ENCODE measurements at places on chromosomes 5 and 9. TPM values are rescaled to one million over a fixed set of nuclear protein-coding genes. Genes with fewer than 3 reads are reported as not detected.

Gene ALAD
- total RNA-seq = 1.5 TPM

Gene PKN3
- 4.9 TPM for total RNA-seq

Gene PCDHGA10
- 4.4 TPM for total RNA-seq

Gene FBP2
- not detected for total RNA-seq

Gene DMRT3
- total RNA-seq = not detected

Gene CNTFR
- total RNA-seq = 14.7 TPM

Gene TLX3
- total RNA-seq = not detected

Gene PDZD2
- 6.2 TPM for total RNA-seq

Gene SPTLC1
- 67.8 TPM for total RNA-seq

Gene RNF183
- total RNA-seq = not detected

Gene CA9
- total RNA-seq = not detected

- no peak for DNase-seq
Measured at GRCh38 chr5:133916914-133917313, 51.5 kb downstream of the C5orf15 start.

GRCh38 chr5:39420482-39421145 is 4.2 kb downstream of the DAB2 start:
- DNase-seq = peak; percentile 74

- no peak for DNase-seq
Measured at GRCh38 chr9:133064241-133065069, 2.7 kb downstream of the CEL start.

DNA sequence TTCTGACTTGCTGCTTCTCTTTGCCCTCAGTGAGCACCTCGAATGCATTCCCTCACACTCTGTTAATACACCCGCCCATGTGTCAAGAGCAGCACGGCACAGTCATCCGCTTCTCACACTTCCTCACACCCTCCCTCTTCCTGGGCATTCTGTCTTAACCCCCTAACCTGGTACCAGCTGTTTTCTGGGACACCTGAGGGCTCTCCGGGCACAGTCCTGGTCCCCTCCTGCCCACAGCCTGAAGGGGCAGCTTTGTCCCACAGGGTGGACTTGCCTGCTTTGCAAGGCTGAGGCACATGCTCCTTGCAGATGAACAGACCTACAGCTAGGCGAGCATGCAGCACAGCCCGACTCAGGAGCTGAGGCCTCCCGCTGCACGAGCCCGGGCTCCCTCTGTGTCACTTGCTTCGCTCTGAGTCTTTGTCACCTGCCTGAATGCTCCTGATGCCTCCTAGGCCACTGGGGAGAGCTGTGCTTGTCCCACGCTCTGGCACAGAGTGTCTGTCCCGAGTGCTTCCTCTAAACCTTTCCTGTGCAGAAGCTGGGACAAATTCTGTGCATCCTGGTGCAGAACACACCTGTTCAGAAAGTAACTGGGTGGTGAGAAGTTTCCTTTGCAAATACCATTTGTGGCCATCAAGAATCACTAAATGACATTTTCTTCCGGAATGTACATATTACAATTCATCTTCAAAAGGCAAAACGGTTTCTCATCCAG is 47.8 kb downstream of the AHRR start:
- no peak for DNase-seq

- DNase-seq = no peak
Measured at GRCh38 chr9:122402403-122402871, 31.6 kb downstream of the PTGS1 start.

- no peak for DNase-seq
Measured at GRCh38 chr9:76444322-76444929, 14.6 kb upstream of the GCNT1 start.

GRCh38 chr5:140157032-140157781 is 17.8 kb upstream of the CYSTM1 start:
- DNase-seq = peak; percentile 88

GRCh38 chr5:93278896-93279295 is 302.1 kb downstream of the NR2F1-AS1 start:
- DNase-seq = no peak

DNA sequence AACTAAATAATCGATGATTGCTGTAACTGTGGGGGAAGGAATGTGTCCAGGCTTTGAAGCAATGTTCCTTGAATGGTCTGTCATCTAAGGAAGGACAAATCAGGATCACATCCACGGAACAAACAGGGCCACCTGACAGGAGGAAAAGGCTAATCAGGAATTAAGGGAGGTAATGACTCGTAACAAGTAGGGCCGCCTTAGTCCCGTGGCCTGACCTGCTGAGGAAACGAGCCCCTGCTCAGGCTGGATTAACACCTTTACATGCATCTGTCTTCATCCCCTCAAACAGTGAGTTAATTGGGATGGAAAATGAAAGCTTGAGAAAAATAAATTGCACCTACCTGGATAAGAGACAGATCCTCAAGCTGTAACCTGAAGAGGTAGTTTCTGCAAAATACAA is 227.8 kb downstream of the SEMA5A start:
- no peak for DNase-seq

- DNase-seq = no peak
Measured at GRCh38 chr5:52672459-52672858, 115.3 kb upstream of the ITGA1 start.

GRCh38 chr5:79285285-79285684 is 49.4 kb downstream of the JMY start:
- no peak for DNase-seq

DNA sequence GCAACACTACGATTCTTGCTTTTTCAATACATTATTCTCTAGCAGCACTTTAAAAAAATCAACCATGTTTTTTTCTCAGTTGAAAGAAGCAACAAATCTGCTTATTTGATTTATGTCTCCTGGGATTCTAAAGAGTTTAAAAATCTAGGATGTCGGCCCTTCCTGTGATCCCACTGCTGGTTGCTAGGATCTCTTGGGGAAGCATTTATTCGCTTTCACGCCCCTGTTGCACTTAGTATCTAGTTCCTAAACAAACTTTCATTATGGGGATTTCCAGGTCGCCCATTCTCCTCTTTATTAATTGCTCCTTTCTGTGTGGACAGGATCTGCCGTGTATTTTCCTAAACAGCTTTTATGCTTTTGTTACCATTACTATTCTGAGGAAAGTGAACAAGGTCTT is 313.5 kb downstream of the AGTPBP1 start:
- DNase-seq = no peak

DNA sequence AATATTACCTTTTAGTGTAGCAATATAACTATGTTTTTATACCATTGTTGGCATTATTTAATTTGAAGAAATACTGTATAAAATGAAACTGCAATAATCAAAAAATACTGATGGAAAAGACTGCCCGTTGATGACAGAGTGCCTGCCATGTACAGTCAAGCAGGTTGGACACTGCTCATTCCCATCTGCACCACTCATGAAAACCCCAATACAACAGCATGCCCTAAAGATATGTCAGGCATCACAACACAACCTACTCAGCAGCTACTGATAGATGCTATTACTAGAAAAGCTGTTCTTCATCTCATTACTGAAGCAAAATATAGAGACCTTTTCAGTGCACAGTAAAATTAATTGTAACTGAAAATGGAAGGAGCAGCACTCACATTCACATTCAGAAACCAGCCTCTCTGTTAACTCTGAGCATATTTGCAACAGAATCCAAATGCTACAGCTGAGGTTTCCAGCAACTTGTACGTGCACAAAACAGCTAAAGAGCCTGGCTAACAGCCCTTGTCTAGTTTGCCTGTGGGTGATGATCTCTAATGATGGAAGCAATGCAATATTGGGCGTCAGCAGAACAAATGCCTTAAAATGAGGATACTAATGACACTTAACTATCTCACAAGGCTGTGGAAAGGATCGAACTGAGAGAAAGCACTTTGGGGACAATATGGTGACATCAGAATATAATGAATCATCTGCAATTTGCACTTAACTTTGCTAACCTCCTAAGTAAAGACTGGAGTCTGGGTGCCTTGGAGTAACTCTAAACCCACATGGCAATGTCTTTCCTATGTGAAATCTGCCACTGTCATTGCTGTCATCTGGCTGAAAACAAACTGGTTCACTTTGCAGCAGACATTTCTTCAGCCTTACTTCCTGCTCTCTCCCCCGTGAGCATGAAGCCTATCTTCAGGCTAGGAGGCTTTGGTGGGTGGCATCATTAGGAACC is 195.3 kb upstream of the RASEF start:
- no peak for DNase-seq

- peak; percentile 25 for DNase-seq
Measured at GRCh38 chr9:1100945-1101344, 50.8 kb downstream of the DMRT2 start.

DNA sequence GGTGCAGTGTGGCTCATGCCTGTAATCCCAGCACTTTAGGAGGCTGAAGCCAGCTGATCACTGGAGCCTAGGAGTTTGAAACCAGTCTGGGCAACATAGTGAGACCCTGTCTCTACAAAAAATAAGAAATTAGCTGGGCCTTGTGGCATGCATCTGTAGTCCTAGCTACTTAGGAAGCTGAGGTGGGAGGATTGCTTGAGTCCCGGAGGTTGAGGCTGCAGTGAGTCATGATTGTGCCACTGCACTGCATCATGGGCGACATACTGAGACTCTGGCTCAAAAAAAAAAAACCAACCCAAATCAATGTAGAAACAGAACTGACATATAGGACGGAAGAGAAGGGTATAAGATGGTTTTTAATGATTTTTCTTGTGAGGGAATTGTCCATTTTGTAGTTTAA is 27.7 kb downstream of the G3BP1 start:
- DNase-seq = no peak

- DNase-seq = no peak
Measured at GRCh38 chr5:13567819-13568218, 376.7 kb downstream of the DNAH5 start.

DNA sequence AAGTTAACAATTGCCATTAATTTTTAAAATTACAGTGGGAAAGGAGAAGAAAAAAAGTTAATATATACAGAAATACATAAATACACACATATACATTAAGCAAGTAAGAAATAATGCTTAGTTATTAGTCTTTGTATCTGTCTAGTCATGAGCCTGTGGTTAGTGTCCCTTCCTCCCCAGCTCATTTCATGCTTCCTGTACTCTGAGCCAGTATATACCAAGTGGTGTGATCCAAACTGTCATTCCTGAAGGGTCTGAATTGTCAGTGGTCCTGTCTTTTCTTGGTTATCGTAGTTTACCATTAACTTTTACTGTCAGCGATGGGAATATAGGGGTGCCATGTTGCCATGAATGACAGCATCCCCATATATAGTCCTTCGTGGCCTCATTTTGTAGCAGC is 24.2 kb upstream of the STOM start:
- no peak for DNase-seq

- DNase-seq = no peak
Measured at GRCh38 chr9:123234853-123235252, 33.5 kb downstream of the STRBP start.

DNA sequence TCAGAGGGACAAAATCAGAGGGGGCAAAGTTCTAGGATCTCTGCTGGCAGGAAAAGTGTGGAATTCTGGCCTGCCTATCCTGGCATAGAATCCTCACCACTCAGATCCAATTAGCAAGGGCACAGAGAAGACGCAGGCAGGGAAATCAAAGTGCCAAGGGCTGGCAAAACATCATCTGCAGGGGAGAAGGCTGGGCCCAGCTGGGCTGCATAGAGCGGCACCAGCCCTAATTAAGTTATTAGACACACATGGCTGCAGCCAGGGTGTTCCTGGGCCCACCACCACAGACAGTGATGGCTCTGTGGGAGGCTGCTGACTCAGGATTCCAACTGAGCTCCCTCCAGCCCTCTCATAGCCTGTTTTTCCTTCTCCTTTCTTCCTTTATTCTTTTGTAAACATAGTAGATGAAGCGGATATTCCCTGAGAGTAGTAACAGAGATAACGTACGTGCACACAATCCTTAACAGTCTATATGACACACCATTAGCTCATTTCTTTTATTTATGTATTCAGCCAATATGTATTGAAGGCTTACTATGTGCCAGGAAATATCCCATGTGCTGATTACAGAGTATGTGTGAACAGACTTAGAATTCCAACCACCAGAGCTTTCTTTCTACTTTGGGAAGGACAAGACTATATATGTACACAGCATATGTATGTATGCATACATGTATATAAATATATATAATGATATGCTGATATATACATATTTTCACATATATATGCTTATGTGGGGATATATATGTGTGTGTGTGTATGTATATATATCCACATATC is 236.1 kb downstream of the ASTN2 start:
- no peak for DNase-seq

DNA sequence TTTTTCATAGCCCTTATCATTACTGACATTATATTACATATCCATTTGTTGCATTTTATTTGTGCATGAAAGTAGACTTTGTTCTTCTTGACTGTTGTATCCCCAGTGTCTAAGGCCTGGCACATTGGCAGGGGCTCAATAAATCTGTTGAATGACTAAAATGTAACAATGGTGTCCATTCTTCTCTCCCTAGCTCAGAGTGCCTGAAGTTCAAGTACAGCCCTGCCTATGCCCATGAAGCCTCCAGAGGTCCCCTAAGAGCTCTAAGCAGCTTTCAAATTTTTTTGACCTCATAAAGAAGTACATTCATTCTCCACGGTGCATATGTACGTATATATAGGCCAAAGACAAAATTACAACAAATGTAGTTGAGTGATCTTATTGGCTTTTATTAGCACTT is 4.2 kb upstream of the BSPRY start:
- DNase-seq = no peak

DNA sequence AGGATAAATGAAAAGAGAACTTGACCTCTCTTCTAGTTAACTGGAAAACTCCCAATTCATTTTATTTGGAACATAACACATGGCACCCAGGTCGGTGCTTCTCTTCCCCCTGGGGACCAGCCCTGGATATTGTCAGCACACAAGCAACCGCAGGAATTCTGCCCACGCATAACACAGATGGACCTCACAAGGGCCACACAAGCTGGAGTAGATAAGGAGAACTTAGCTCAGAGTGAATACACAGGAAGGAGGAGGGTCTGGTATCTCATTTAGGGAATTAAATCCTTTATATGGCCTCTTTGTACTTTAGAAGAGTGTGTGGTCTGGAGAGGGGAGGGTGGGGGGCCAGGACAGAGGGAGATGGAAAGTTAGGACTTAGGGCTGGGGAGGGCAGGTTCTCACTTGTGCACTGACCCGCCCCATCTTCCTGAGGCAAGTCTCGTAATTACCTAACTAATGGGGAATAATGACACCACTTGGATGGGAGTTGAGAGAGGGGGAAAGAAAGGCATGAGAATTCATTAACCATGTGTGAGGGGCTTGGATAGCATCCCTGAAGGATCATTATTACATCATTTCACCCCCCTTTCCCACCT is 341.2 kb upstream of the WWC1 start:
- DNase-seq = no peak

DNA sequence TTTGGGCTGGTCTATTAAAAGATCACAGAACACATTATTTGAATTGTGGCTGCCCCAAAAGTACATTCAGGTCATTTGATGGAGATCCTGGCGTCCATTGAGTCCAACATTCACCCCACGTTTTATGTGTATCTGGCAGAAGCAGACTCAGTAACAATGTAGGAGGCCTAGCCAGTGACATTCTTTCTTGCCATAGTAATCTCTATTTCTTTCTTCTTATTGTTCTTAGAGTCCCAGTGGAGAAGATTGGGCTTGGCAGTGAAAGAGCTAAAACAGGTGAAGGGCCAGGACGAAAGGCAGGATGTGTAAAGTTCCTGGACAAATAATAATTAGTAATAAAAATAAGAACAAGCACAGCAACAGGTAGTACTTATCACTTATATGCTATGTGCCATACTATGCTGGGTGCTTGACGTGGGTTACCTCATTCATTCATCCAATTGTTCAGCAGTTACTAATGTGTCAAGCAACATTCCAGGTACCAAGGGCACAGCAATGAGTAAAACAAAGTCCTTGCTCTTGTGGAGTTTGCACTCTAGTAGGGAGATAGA is 12.6 kb upstream of the ANKH start:
- DNase-seq = no peak

GRCh38 chr5:140575309-140575708 is 10.7 kb downstream of the SLC35A4 start:
- DNase-seq = no peak

- no peak for DNase-seq
Measured at GRCh38 chr5:164000819-164001218, 495.4 kb downstream of the MAT2B start.
